MCF 10A (cell line): ENCODE measurements at places on chromosomes 5 and 9. TPM values are rescaled to one million over a fixed set of nuclear protein-coding genes. Genes with fewer than 3 reads are reported as not detected.

Gene PCDHGA10
- 1.4 TPM in 2 replicates for total RNA-seq

Gene FKTN
- total RNA-seq: 34.5 and 38.3 TPM in 2 replicates

Gene GLRA1
- total RNA-seq: not detected in 2 replicates

Gene GNA14
- not detected in 2 replicates for total RNA-seq

Gene CARTPT
- total RNA-seq: not detected in 2 replicates

Gene SPATA31E1
- not detected in 2 replicates for total RNA-seq

Gene PCDHGA6
- total RNA-seq: 0.44 and 0.49 TPM in 2 replicates

Gene ACSL6
- not detected in 2 replicates for total RNA-seq

Gene FOXD4L6
- 0.30 and 0.69 TPM in 2 replicates for total RNA-seq

Gene ZNF189
- total RNA-seq: 17.4 and 20.4 TPM in 2 replicates

Gene SLC2A6
- 0.32 and 0.42 TPM in 2 replicates for total RNA-seq

Gene TCF7
- 0.29 and 0.42 TPM in 2 replicates for total RNA-seq

Gene ADAMTSL2
- not detected in 2 replicates for total RNA-seq

Gene MELK
- total RNA-seq: 25.6 and 33.3 TPM in 2 replicates

Gene SLC6A3
- total RNA-seq: not detected in 2 replicates

Gene SLC25A2
- total RNA-seq: 0.37 and 0.79 TPM in 2 replicates

Gene IFNA21
- not detected in 2 replicates for total RNA-seq

Gene SLC9A3
- 0.93 and 1.0 TPM in 2 replicates for total RNA-seq

Gene ORM1
- not detected in 2 replicates for total RNA-seq

Gene GOLPH3
- 69.5 and 89.6 TPM in 2 replicates for total RNA-seq

Gene ANKRD55
- total RNA-seq: not detected in 2 replicates

Gene FOXD4L3
- 0.96 TPM in 1 of 2 replicates, not detected in the other for total RNA-seq

Gene IFNA13
- not detected in 2 replicates for total RNA-seq

Gene UGT3A2
- total RNA-seq: not detected in 2 replicates

Gene GABRA1
- total RNA-seq: not detected in 2 replicates

Gene MEGF10
- total RNA-seq: not detected in 2 replicates

Gene KLHL9
- total RNA-seq: 9.8 and 11.6 TPM in 2 replicates

Gene SHOC1
- total RNA-seq: 0.09 and 0.15 TPM in 2 replicates
